ENCODE measurements at places on chromosomes 7 and 10.

- no peaks in the 10 kb centered on the region for H3K4me1 ChIP-seq
- no peak overlapping the region for H3K4me3 ChIP-seq
- no peak for DNase-seq
- no peaks in the 10 kb centered on the region for H3K36me3 ChIP-seq
- no peak overlapping the region for H3K27ac ChIP-seq
- H3K27me3 ChIP-seq, result no peaks in the 10 kb centered on the region
These were observed 98.5 kb downstream of the CABCOCO1 start for GRCh38 chr10:61760943-61761824.

GRCh38 chr7:20574784-20575720, 40.4 kb upstream of the ABCB5 start:
- H3K4me1 ChIP-seq, result no peaks in the 10 kb centered on the region
- no peaks in the 10 kb centered on the region for H3K36me3 ChIP-seq
- H3K4me3 ChIP-seq, result no peak overlapping the region
- no peak for DNase-seq

DNA sequence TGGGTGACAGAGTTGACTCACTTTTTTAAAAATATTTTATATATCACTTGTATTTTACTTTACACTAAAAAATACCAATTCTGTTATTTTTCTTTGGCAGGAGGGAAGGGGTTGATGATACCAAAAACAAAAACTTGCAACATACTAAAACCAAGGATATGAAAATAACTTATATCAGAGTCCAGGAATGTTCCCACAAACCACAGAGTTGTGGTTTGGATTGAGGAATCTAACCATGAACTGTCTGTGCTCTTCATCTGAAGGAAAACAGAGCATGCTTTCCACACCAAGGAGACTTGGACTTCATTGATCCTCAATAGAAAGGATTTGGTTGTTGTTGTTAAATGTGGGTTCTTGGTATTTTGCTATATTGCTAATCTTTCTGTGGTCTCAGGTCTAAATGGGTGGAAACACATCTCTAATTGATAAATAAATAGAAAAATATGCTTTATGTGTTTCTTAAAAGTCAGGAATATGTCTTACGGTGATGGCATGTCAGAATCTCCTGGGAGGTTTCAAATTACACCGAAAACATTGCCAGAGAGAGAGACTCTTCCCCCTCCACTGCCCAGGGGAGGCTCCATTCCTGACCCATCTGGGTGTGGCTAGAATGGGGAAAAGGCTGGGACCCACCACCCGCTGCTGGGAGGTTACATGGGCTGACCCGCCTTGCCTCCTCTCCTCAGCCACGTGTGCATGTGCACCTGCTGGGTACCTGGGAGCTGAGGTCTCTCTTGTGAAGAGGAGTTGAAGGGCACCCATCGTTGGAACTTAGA, 46.9 kb upstream of the STK17A start:
- no peaks in the 10 kb centered on the region for H3K27me3 ChIP-seq
- DNase-seq, result no peak
- no peaks in the 10 kb centered on the region for H3K36me3 ChIP-seq
- no peak overlapping the region for H3K27ac ChIP-seq
- H3K4me1 ChIP-seq, result no peaks in the 10 kb centered on the region
- H3K4me3 ChIP-seq, result no peak overlapping the region

DNA sequence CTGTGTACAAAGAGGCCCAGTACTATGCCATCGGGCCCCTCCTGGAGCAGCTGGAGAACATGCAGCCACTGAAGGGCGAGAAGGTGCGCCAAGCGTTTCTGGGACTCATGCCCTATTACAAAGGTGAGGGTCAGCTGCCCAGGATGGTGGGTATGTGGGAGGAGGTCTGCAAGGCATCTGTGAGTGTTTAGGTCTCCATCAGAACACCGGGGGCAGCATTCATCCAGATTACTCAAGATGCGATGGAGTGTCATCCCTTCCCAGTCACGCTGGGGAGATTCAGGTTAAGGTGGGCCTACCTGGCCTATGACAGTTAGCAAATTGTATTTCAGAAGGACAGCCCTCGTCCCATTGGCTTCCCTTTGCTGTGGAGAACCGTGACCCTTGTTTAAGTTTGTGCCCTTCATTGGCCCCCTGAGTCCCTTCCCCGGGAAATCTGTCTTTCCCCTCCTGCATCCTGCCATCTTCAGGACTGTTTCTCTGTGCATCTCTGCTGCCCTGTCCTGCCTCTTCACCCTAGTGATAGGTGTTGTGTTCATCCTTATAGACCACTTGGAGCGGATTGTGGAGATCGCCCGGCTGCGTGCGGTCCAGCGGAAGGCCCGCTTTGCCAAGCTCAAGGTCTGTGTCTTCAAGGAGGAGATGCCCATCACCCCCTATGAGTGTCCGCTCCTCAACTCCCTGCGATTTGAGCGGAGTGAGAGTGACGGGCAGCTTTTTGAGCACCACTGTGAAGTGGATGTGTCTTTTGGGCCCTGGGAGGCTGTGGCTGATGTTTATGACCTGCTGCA, 9.8 kb downstream of the KCTD7 start:
- no peaks in the 10 kb centered on the region for H3K36me3 ChIP-seq
- no peak overlapping the region for H3K27ac ChIP-seq
- no peaks in the 10 kb centered on the region for H3K27me3 ChIP-seq
- H3K4me1 ChIP-seq, result no peaks in the 10 kb centered on the region
- H3K4me3 ChIP-seq, result no peak overlapping the region

GRCh38 chr7:94620703-94621118, 35.2 kb downstream of the SGCE start:
- H3K4me3 ChIP-seq, result no peak overlapping the region
- H3K27me3 ChIP-seq, result no peaks in the 10 kb centered on the region

GRCh38 chr10:48444861-48445841, 138.7 kb downstream of the MAPK8 start:
- no peak for DNase-seq
- H3K27ac ChIP-seq, result no peak overlapping the region
- H3K4me3 ChIP-seq, result no peak overlapping the region
- no peaks in the 10 kb centered on the region for H3K36me3 ChIP-seq

GRCh38 chr7:88109612-88110011, 110.2 kb downstream of the SRI start:
- no peaks in the 10 kb centered on the region for H3K36me3 ChIP-seq
- no peaks in the 10 kb centered on the region for H3K27me3 ChIP-seq
- H3K4me1 ChIP-seq, result no peaks in the 10 kb centered on the region
- no peak for DNase-seq
- H3K27ac ChIP-seq, result no peak overlapping the region

- no peak overlapping the region for H3K4me3 ChIP-seq
- no peaks in the 10 kb centered on the region for H3K36me3 ChIP-seq
- H3K4me1 ChIP-seq, result no peaks in the 10 kb centered on the region
- H3K27me3 ChIP-seq, result peaks cover 59% of the 10 kb centered on the region
- no peak for DNase-seq
These were observed 21.9 kb downstream of the UNC5B start for GRCh38 chr10:71234004-71234894.

GRCh38 chr10:101238732-101239105, 9.5 kb upstream of the LBX1 start:
- DNase-seq, result no peak
- H3K4me3 ChIP-seq, result no peak overlapping the region
- no peaks in the 10 kb centered on the region for H3K36me3 ChIP-seq
- no peak overlapping the region for H3K27ac ChIP-seq

DNA sequence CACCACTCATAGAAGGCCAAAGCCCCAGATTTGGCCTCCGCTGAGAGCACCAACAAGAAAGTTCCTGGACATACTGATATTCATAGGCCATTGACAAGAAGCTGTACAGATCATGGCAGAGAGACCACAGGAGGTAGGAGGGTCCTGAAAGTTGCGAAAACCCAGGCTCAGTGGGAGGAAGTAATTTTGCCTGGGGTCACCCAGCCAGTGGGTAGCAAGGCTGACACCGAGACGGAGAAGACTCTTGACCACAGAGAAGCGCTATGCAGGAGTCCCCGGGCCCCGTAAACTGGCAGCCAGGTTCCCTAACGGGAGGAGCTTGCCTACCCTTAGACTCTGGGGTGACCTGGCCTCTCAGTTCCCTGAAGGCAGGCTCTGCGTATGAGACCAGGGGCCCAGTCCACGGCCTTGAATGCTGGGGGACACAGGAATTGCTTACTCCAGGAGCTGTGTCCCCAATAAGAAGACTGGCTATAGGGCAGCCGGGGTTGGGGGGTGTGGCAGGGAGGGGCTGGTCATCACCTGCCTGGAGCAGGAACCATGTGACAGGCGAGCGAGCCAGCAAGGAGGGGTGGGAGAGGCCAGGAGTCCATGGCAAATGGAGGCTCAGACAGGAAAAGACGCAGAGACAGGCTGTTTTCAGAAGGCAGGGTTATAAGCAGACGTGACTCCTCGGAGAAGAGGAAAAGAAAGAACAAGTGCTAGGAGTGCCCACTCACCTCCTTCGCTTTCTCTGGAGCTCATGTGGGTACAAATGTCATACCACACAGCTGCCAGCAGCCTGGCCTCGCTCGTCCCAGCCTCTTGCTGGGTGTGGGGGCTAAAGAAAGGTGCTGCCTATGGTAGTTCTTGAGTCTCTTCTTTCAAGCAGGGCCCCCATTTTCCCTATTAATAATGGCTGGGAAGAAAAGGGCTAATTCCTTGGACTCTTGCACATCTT, 24.6 kb upstream of the NPFFR1 start:
- no peak for DNase-seq
- no peaks in the 10 kb centered on the region for H3K36me3 ChIP-seq
- no peak overlapping the region for H3K27ac ChIP-seq
- H3K4me1 ChIP-seq, result 0 out of 2 replicates have a peak, but pooled peaks cover 6% of the 10 kb centered on the region
- H3K4me3 ChIP-seq, result no peak overlapping the region

DNA sequence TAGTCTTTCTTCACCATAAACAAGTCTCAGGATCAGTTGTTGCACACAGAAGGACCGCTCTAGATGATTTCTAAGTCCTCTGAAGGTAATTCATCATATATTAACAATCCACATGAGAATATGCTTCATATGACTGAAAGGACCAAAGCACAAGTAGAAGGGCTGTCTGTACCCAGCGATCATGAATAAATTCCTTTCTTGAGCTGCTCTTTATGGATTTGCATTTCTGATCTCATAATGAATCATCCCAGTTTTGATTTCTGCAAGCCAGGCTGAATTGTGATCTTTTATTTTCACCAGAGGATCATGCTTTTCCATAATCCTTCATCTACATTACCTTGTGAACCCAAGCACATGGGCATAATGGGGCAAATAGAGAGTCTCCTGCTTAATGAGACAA, 675.6 kb downstream of the MAGI2 start:
- no peaks in the 10 kb centered on the region for H3K4me1 ChIP-seq
- H3K4me3 ChIP-seq, result no peak overlapping the region
- H3K27ac ChIP-seq, result no peak overlapping the region
- DNase-seq, result no peak

GRCh38 chr10:23630885-23631284, 192.0 kb downstream of the OTUD1 start:
- no peaks in the 10 kb centered on the region for H3K27me3 ChIP-seq
- DNase-seq, result no peak
- no peaks in the 10 kb centered on the region for H3K36me3 ChIP-seq
- H3K27ac ChIP-seq, result no peak overlapping the region
- no peaks in the 10 kb centered on the region for H3K4me1 ChIP-seq

DNA sequence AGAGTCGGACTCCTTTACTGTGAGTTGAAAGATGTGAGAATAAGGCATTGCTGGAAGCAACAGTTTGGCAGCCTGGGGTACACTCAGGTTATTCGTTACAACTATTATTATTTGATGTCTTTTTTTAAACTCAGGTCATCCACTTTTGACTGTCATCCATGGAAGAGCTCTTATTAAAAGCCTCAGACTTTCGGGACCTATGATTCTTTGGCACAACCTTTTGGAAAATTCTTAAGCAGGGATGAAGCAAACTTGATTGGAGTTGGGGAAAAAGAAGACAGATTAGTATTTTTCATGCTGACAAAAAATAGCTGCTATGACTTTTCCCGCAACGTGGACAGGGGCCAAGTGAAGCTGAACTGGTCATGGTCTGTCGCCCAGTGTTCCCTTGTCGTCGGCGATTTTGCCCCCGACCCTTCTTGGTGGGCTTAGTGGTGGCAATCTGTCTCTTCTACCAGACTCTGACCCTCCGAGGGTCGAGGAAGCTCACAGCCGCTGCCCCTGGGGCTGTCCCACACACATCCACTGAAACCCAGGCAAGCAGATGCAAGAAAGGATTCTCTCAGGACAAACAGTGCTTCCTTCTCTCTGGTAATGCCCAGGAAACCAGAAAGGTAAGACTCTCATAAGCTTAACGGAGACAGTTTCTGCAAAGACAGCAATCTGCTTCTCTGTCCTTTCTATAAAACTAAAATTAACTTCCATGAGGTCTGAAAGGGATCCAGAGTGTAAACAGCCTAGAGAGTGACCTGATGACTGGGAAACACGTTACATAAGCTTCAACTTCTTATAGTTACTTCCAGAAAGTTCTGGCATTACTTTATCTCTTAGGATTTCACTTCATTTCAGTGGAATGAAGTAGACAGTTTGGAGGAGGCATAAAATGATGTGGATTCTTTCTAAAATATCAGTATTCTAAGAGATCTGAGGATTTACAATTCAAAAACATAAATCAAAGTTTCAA, 1.0 kb downstream of the CPED1 start:
- peak overlapping the region; percentile 64 for H3K4me3 ChIP-seq
- no peaks in the 10 kb centered on the region for H3K36me3 ChIP-seq
- peaks cover 29% of the 10 kb centered on the region for H3K4me1 ChIP-seq
- no peaks in the 10 kb centered on the region for H3K27me3 ChIP-seq
- DNase-seq, result peak; percentile 44
- H3K27ac ChIP-seq, result peak overlapping the region; percentile 32

DNA sequence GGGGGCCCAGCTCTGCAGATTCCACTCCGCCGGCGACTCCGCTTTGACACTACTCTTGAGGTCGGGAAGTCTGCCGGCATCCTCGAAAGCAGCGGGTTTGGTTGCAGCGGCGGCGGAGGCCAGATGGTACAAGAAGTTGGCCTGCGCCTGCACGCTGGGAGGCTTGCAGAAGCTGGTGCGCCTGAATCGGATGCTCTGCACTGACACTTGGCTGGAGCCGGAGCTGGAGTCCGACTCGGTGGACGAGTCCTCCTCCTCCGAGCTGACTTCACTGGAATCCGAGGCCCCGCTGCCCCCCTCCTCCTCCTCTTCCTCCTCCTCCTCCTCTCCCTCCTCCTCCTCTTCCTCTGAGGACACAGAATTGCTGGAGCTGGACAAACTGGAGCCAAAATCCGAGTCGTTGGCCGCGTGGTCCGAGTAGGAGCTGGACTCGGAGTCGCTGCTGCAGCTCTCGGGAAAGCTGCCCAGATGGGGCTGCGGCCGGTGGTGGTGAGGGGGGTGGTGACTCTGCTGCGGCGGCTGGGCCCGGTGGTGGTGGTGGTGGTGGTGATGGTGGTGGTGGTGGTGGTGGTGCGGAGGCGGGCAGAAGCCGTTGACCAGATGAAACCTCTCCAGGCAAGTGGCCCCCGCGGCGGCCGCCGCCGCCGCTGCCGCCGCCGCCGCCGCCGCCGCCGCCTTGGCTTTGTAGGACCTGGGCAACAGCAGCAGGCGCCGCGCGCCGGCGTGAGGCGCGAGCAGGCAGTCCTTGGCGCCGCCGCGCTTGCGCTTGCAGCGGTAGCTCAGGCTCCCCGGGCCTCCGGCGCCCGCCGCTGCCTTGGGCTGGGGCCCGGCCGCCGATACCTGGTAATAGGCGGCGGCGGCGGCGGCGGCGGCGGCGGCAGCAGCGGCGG, 9.0 kb downstream of the SKIDA1 start:
- peaks cover 18% of the 10 kb centered on the region for H3K27me3 ChIP-seq
- H3K4me1 ChIP-seq, result 0 out of 2 replicates have a peak, but pooled peaks cover 4% of the 10 kb centered on the region
- peak overlapping the region; percentile 66 for H3K4me3 ChIP-seq
- DNase-seq, result peak; percentile 73

GRCh38 chr10:98556061-98556460, 109.3 kb upstream of the HPS1 start:
- H3K36me3 ChIP-seq, result no peaks in the 10 kb centered on the region
- H3K4me3 ChIP-seq, result no peak overlapping the region
- H3K4me1 ChIP-seq, result no peaks in the 10 kb centered on the region
- H3K27me3 ChIP-seq, result no peaks in the 10 kb centered on the region
- no peak for DNase-seq

- no peaks in the 10 kb centered on the region for H3K36me3 ChIP-seq
- no peak overlapping the region for H3K4me3 ChIP-seq
- no peaks in the 10 kb centered on the region for H3K27me3 ChIP-seq
- no peak for DNase-seq
These were observed 80.2 kb upstream of the ASAH2 start for GRCh38 chr10:50331486-50331885.
